ENCODE measurements at places on chromosomes 11 and 22.

DNA sequence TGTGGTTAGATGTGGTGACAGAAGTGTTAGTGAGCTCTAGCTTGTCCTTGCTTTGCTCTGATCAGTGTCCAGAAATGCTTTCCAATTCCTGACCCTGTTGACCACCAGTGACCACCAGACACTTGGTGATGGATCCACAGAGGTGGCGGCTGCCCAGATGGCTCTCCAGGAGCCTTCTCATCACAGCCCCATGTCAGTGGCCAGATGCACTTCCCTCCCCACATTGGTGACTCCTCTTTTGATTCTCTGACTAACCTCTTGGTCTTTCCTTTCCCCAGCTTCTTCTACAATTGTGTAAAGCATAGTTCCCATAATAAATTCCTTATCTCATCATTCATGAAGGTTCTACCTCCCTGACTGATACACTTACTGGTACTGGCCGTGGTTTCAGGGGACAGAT lies 40.1 kb upstream of the CXCR5 start:
- DNase-seq, result no peak

GRCh38 chr11:75420224-75421034 lies 12.6 kb downstream of the KLHL35 start:
- no peak for DNase-seq

DNA sequence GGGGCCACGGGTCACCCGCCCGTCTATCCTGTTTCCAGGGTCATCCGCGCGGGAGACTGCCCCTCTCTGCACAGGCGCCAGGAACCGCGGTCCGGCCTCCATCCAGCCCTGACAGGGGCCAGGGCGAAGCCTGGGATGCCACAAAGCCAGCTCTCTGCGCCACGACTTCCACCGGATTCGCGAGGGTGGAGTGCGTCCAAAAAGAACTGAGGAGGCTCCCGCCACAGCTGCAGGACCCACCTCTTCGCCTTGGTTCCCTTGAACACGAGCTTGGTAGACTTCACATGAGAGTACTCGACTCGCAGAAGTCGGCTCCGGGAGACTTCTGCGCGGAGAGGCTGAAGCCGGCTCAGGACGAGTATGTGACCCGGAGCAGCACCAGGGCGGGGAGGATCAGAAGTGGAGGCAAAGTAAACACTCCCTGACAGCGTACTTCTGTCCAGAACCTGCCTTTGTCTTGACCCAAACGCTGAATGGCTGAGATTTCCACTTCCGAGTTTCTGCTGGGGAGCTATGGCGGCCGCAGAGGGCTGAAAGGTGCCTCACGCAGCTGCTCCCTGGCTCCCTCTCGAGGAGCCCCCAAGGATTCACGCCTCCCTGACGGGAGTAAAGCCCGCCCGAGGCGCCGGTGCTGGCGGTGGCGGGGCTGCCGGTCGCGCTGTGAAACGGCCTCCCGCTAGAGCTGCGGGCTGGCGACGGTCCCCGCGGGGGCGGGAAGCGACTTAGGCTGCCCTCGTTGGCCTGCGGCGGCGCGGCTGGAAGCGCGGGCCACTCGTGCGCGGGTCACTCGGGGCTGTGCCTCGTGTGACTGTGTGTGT lies 4566.7 kb upstream of the OR11H1 start:
- no peak for DNase-seq

- DNase-seq, result no peak
These were observed 26.5 kb downstream of the ATXN10 start for GRCh38 chr22:45698094-45698493.

DNA sequence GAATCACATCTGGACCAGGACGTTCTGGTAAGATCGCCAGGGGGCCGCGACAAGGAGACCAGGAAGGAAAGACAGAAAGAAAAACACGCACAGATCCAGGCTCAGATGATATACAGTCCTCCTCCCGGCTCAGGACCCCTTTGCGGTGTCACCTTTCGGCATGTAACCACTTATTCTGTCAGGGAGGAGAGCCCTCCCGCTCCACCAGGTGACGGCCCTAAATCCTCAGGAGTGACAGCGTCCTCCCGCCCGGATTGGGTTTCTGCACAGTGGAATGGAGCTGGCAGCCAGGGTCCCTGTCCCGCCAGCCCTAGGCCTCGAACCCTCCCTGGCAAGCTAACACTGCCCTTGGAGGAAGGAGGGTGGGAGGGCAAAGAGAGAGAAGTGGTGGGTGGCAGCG lies 24.3 kb upstream of the KCNQ1OT1 start:
- DNase-seq, result no peak

Data from NCI-H774 (cell line).